ENCODE measurements at places on chromosomes 4 and X.

DNA sequence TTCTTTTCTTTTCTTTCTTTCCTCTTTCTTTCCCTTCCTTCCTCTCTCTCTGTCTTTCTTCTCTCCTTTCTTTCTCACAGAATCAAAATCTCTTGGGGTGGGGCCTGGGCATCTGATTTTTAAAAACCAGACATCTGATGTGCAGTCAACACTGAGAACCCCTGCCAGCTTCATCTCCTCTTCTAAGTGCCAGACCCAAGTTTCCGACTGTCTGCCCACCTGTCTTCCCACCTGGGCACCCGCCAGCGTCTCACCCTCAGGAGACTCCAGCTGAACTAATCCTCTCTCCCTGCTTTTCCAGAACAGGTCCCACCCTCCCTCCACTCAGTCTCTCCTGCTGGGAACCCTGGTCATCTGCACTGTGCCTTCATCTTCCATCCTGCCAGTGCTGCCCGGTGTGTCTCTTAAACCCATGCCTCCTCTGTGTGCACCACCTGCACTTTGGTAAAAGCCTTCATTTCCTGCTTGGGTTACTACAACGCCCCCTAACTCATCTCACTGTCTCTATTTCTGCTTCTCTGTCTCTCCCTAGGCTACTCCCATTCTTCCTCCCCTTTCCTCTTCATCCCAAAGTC, 2.8 kb downstream of the SOD3 start:
- no peak for DNase-seq

DNA sequence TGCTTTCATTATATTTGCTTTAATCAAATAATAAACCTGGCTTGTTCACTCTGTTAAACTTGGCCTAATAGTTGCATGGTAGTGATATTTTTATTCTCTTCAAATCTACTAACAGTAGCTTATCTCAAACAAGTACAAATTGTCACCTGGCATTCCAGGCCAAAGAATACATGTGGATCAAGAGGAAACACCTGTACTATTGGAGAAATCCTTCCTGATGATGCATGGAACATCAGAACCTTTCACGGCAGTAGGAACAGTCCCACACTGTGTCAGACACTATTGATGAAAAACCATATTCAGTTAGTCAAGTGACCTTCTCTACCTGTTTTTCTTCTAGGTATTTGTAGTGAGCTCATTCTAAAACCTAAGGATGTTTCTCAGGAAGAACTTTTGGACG, 17.0 kb downstream of the MTHFD2L start:
- DNase-seq = no peak

- DNase-seq = no peak
Observed at GRCh38 chrX:44945736-44946135, 72.7 kb downstream of the KDM6A start.

GRCh38 chrX:43716696-43717095, 60.6 kb downstream of the MAOA start:
- no peak for DNase-seq

- no peak for DNase-seq
Observed at GRCh38 chr4:100049872-100050271, 99.8 kb upstream of the H2AZ1 start.
